Stimulated activated naive CD8-positive, alpha-beta T cell treated with anti-CD3 and anti-CD28 coated beads, Interleukin-15, amount 100 ng/mL, for 72 hours (primary cell): ENCODE measurements at places on chromosomes 3 and 15.

DNA sequence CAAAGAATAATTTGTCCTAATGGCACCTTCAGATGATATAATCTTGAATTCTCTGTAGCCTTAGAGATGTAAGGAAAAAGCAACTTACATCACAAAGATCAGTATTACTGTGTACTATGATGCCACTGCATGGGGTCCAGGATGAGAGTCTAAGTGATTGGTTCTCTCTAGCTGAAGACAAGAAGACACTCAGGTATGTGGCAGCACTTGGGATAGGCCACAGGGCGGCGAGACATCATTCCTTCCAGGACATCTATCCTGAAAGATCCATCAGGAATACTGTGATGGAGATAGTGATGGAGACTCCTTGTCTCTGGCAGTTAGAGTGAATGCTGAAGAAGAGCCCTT, 2.5 kb downstream of the CD200 start:
- no peak for DNase-seq

DNA sequence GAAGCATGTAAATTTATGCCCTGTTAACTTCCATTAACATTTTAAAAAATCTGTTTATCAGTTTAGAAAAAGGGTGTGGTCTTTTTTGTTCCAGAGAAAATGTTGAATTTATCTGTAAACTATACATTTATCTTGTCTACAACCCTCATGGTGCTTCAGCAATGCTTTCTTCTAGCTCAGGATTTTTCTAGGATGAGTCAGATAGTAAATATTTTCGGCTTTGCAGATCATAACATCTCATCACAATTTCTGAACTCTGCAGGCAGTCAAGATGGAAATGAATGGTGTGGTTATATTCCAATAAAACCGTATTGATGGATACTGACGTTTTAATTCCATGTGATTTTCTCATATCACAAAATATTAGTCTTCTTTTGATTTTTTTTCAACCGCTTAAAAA, 70.5 kb upstream of the FOXB1 start:
- no peak for DNase-seq

DNA sequence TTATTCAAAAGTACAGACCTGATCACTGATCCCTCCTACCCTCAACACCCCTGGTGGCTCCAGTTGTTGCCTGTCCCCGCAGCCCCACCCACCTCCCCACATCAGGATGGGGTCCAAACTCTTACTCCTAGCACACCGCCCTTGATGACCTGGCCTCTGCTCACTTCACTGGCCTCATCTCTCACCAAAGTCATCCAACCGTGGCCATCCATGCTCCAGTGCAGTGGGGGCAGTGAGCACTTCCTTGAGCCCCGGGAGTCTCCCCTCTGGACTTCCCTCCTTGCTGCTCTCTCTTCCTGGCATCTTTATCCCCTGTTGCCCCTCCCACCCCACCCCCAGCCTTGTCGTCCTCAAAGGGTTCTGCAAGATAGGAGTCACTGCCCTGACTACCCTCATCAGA, 191.1 kb downstream of the CACNA2D3 start:
- DNase-seq = no peak

DNA sequence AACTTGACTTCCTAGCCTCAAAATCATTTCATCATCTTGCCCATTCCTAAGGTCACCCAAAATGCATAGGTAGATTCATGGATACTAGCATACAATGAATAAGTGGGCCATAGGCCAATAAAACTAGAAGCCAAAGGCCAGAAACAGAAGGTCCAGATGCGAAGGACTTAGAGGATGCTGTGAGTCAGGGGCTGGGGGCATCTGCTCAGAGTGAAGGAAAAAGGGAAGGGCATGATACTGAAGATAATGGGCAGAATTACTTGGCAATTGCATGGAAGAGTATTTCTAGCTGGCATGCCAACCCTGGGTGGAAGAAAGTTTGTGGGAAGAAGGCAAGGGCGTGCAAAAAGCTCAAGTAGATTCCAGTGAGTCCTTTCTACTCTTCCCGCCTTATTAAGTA, 27.5 kb downstream of the ILDR1 start:
- DNase-seq = no peak

DNA sequence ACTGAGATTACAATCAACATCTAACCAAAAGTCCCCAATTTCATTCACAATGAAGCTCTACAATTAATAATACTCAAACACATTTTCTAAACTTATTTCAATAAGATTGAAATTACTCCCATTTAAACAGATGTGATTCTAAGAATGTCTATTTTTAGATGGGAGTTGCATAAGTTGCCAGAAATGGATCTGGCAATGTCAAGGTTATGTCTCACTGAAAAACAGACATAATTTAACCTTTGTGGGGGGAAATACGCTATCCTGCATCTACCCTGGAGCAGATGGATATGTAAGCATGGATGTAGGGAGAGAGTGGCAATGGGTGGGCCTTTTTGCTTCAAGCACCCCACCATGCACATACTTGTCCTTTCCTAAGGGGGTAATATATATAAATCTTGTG, 6.7 kb upstream of the EIF1B start:
- DNase-seq = no peak

DNA sequence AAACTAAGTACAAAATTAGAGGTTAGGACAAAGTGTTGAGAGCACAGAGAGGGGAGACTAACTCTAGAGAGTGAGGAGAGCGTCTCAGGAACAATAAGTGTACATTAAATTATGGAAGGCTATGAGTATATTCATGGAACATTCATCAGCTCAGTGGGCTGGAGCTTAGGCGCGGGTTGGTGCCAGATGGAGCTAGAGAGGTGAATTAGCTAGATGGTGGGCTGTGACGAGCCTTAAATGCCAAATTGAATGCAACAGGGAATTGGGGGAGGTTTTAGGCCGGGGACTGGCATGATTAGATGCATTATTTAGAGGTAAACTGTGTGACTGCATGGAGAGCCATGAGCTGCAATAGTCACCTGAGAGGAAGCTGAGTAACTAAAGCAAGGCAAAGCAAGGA, 97.1 kb downstream of the TMEM108 start:
- DNase-seq = no peak

DNA sequence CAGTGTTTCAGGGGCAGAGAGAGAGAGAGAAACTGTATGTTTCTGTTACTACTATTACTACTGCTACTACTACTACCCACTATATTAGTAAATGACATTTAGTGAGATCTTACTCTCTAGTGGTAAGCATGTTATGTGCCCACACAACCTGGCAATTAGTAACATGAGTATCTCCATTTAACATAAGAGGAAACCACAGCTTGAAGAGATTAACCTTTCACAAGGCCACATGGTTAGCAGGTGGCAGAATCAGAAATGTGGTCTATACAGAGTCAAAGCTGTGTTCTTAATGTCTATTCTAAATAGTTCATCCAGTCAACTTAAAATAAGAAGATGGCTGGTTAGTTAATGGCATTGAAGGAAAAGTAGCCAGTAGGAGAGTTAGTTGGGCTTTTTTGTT, 961.6 kb downstream of the MCTP2 start:
- DNase-seq = no peak

- DNase-seq = no peak
These were observed 20.0 kb upstream of the SLCO2A1 start for GRCh38 chr3:134049676-134050075.

DNA sequence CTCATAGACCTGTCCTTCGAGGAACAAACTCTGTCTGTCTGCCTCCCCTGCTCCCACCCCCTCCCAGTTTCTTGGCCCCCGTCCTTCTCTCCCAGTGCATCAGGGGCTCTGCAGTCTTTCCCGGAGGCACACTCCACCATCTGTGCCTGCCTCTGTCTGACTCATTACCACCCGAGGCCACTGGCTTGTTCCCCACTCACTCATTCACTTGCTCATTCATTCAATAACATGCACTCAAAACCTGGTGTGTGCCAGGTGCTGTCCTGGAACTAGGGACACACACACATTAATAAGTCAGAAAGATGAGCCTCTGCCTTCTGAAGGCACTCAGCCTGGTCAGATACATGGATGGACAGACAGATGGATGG, 12.4 kb downstream of the AMIGO3 start:
- no peak for DNase-seq

GRCh38 chr3:114809668-114810413, 337.2 kb downstream of the ZBTB20 start:
- peak; percentile 28 for DNase-seq

GRCh38 chr3:49015765-49016164, 2.6 kb downstream of the DALRD3 start:
- DNase-seq = no peak

- no peak for DNase-seq
These were observed 61.4 kb downstream of the ZNF609 start for GRCh38 chr15:64521726-64522164.

DNA sequence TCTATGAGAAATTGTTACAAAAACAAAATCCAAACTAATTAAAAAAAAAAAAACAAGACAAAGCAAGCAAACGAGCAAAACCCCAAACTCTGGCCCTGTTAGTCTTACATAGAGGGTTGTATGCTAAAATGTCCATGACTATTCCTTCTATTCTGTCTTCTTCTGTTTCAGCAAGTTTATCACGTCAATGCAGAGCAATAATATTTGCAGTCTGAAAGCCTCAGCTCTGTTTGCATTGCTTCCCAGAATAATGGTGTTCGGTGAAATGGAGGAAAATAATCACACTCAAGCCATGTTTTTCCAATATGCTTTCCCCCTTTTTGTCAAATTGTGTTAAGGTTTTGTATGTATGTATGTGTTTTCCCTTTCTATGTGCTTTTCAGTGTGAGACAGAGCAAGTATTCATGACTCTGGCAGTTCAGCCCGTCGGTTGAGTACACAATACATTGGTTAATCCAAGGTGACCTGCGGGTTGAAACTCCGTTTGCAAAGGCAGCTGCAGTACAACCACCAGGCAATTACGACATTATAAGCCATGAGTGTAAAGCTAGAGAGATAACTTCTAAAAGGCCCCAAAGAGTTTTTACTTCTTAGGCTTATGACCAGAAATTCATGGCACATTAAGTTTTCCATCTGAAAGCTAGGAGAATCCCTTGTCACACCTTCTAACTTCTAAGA, 34.9 kb upstream of the MAGI1 start:
- no peak for DNase-seq

- DNase-seq = no peak
These were observed 184.8 kb upstream of the BCL6 start for GRCh38 chr3:187930021-187930420.

DNA sequence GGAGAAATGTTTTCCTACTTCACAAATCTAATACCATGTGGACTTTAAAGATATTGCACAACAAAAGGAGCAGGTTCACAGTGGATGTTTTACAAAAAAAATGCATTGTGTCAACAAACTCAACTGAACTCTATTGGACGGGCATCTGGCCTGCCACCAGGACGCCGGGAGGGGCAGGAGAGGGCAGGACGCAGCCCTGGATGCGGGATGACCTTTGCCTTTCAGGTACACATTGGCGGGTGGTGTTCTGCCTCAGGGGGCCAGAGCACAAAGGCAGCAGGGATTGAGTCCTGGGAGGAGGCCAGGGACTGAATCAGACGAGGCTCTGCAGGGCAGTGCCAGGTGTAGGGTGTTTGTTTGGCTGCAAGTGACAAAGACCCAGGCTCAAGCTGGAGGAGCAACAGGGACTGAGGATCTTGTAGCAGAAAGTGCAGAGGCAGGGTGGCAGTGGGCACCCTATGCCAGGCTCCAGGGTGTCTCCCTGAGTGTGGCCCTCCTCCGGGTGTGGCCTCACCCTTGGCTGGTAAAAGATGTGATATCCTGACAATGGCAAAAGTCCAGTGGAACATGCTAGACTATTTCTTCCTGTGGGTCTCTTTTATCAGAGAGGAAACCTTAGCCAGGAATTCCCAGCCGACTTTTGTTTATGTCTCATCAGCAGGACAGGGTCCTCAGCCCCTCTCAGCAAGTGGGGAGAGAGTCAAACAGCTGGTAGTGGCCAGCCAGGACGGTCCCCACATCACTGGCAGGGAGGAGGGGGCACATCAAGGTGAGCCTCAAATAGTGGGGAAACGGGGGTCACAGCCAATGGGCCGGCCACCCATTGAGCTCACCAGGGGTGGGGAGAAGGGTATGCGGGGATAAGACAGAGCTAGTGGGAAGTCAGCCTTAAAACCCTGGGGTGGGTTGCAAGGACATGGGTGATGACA, 29.7 kb upstream of the KLF13 start:
- DNase-seq = peak; percentile 2

DNA sequence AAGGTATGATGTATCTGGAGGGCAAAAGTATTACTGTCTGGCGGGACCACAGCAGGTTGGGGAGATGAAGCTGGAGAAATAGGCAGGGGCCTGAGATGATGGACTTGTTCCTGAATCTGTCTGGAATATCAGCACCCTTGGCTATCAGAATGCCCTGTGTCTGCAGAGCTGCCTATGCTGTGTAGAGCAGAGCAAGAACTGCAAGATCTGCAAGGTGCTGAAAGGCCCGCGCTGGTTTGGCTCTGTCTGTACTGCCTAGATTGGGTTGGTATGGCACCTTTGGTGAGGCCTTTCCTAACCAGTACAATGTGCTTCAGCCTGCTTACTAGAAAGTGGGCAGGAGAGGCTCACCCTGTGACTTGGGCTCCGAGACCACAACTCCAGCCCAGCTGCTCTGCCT, 96.8 kb downstream of the WDR76 start:
- DNase-seq = no peak

DNA sequence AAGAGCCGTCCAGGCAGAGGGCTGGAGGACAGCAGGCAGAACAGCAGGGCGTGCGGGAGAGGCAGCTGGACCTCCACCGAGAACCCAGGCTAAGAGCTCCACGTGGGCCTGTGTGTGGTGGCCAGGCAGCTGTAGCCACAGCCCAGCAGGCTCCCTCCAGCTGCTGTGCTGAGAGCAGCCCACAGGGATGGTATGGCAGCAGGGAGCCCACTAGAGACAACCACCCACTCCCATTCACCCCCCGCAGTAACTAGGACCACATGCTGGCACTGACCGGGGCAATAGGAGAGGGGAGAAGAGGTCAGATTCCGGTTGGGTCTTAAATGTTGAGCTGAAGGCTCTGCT, 25.6 kb upstream of the MUSTN1 start:
- no peak for DNase-seq

DNA sequence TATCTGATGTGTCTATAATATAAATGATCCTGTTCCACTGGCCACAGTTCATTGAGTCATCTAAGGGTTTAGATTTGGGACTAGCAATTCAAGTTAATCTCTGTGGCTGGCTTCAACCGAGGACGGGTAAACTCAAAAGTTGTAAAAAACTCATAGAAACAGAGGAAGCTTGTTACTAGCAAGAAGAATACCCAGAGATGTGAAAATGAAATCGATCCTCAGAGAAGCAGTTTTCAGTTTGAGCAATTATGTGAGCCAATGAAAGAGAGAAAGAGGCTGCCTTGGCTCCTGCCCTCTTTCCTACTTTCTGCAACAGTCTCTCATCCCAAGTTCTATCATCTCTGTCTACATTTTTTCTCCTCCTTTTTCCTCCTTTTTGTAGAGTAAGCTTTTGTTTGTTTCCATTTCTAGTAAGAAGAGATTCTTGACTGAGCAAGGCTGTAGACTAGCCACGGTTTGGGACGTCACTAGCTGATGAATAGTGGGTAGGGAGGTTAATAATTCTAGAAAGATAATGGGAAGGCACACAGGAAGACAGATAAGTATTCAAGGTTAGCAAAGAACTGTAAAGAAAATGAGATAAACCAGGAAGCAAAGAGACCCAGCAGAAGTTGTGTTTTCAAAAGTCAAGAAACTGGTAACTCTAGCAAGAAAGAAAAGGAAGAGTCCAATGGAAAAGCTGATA, 298.9 kb upstream of the NR2F2 start:
- no peak for DNase-seq

- DNase-seq = no peak
These were observed 1005.7 kb downstream of the ROBO1 start for GRCh38 chr3:78762121-78762520.

- no peak for DNase-seq
These were observed 82.1 kb upstream of the DCLK3 start for GRCh38 chr3:36846406-36846805.

GRCh38 chr15:38709196-38709595, 144.6 kb upstream of the RASGRP1 start:
- no peak for DNase-seq

- DNase-seq = peak; percentile 47
These were observed 1.2 kb downstream of the GP5 start for GRCh38 chr3:194397757-194398312.
